ENCODE measurements at places on chromosomes 5 and 9.
A peak's percentile ranks its signal among the peaks of the same experiment; 100 is the strongest.

GRCh38 chr9:89358376-89358916 lies 40.1 kb downstream of the SECISBP2 start:
- no peak for DNase-seq

DNA sequence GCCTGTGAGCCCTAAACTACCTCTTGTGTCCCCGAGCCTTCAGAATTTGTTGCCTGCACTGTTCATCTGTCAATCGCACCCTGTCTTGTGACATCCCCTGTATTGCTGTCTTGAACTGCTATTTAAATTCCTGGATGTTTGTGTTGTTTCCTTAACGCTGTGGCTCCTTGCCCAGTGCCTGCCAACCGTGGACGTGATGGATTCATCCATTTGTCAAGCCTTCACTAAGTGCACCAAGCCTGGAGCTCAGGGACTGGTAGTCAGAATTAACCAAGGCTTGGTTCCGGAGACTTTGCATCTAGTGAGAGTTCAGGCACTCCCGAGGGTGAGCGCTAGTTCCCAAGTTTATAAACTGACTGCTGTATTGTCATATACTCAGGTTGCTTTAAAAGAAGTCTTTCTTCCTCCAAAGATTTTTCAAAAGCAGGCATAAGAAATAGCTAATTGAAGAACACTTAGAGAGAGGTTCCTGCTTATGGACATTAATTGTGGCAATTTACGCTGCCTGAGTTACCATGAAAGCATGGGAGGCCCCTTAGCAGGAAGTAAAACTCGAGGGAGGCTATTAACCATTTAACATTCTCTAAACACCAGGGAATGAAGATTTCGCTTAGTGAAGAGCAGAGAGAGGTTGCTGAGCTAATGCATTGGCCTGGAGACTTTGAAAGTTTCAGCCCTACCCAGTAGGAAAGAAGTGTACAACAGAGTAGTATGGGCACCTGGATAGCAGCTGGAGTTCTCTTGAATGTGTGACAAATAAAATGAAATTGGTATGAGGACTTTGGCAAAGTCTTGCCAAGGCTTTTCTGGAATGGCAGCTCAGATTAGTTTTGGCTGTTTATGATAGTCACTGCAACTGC lies 29.0 kb downstream of the RGS3 start:
- peak; percentile 81 for DNase-seq

DNA sequence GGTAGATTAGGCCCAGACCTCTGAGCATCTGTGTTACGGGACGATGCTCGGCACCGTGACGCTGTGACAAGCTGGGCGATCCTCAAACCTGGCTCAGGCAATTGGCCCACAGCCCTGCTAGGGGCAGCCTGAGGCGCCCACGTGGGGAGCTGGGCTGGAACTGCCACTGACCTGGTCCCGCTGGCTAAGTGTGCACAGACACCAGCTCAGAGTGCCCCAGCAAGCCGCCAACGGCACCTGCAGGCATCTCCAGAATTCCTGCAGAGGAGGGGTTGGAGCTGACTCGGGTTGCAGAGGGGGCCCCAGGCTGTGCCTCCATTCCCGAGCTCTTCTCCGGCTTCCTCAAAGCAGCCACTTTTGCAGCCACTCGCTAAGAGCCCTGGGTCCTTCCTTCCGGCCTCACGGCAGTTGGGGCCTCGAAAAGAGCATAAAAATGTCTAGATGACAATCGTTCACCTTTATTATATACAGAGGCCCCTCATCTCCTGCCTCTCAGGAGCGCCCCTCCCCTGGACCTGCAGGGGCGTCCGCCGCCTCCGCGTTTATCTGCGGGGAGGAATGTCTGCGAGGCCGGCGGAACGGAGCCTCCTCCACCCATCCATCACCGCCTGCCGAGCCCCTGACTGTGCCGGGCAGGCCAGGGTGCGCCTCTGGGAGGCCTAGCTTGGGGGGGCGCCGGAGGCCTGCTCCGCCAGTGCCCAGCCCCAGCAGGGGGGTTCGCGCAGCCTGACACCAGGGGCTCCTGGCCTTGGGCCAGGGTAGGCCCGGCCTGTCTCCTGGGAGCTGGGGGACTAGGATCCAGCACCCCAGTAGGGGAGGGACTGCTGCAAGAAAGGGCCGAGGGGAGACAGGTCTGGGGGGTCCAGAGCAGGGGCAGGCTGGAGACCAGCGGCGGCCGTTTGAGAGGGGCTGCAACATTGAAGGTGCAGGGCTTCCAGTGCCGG lies 144.9 kb downstream of the BARX1 start:
- DNase-seq, result no peak

- no peak for DNase-seq
Observed at GRCh38 chr9:18761742-18762300, 271.2 kb downstream of the SAXO1 start.

GRCh38 chr5:6752236-6752635 lies 39.0 kb downstream of the TENT4A start:
- no peak for DNase-seq

DNA sequence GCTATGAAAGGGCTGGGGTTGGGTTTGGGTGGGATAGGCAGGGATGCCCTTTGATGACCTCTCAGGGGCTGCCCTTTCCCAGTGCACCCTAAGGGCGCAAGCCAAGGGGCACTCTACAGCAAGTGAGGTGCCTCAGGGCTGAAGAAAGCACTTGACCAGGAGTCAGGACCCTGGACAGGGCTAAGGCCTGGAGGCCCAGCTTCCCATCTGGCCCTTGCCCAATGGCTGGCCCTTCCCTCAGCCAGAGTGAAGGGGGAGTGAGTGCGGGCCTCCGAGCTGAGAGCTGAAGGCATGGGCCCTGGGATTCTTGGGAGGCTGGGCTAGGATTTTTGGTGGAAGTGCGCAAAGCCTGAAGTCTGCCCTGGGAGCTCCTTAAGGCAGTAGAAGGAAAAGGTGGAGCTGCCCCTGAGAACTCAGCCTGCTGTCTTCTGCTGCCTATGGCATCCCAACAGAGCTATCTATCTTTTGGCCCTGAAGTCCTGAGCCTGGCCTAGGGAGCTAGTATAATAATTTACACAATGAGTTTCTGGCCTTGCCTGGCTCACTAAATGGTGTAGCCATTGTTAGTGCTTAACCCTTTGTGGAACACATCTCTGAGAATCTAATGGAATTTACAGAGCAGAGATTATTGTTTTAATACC lies 16.4 kb downstream of the JADE2 start:
- no peak for DNase-seq

GRCh38 chr5:160638161-160638742 lies 213.8 kb downstream of the ATP10B start:
- no peak for DNase-seq

GRCh38 chr5:80764786-80765185 lies 110.0 kb upstream of the DHFR start:
- DNase-seq, result no peak

- DNase-seq, result peak; percentile 95
Observed at GRCh38 chr5:139462586-139463276, at the start of gene ECSCR. TSS of gene ECSCR (minus strand) at chr5:139462743. CDS start at chr5:139462670, 73 bp downstream.

GRCh38 chr9:13816837-13817236 lies 497.1 kb downstream of the NFIB start:
- no peak for DNase-seq

DNA sequence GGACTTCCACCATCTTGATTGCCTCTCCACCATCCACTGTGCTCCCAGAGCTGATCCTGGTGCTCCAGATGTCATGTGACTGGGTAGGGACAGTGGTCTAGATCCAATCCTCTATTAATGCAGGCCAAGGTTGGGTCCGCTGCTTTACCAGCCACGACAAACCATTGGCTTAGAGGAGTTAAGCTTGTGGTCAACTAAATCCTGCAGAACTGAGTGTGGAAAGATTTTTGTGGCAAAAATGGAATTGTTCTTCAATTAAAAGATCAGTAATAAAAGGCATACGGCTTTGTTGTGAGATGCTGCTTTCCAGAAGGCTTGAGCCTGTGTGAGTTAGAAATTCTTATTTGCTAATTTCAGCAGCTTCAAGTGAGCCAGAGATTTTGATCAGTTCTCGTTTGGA lies 30.7 kb downstream of the SLC1A3 start:
- no peak for DNase-seq

- no peak for DNase-seq
Observed at GRCh38 chr5:78472469-78473106, 112.2 kb downstream of the SCAMP1 start.

DNA sequence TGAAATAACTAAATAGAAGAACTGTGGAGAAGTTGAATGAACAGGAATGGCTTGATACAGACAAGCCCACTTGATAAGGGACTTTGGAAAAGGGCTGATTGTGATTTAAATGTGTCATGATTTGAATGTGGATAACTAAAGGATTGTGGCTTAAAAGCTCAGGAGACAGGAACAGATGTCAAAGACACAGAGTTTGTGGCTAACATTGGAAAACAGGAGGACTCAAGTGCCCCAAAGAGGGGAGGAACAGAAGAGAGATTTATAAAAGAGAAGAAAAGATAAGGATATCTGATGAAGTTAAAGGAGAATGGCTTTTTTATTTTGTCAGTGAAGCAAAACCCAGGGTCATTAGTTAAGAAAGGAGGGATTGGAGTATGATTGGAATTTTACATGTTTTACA lies 124.2 kb upstream of the TRPM3 start:
- DNase-seq, result no peak

- DNase-seq, result no peak
Observed at GRCh38 chr5:178695556-178695955, 34.9 kb downstream of the ZNF354A start.

DNA sequence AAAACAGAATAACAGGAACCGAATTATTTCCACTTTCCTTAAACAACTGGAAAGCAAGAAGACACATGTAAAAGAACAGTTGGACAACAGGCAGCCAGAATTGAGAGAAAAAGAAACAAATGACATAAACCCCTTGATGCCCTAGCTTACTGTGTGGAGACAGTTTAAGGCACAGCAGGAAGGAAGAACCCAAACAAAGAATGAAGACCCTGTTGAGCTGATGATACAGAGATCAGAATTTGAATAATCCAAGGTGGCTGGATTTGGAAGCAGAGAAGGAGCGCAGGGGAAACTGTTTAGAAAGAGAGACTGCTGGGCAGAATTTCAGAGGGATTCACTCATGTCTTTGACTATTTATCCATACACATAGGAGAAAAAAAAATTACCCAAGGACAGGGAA lies 316.3 kb upstream of the POU5F2 start:
- no peak for DNase-seq

DNA sequence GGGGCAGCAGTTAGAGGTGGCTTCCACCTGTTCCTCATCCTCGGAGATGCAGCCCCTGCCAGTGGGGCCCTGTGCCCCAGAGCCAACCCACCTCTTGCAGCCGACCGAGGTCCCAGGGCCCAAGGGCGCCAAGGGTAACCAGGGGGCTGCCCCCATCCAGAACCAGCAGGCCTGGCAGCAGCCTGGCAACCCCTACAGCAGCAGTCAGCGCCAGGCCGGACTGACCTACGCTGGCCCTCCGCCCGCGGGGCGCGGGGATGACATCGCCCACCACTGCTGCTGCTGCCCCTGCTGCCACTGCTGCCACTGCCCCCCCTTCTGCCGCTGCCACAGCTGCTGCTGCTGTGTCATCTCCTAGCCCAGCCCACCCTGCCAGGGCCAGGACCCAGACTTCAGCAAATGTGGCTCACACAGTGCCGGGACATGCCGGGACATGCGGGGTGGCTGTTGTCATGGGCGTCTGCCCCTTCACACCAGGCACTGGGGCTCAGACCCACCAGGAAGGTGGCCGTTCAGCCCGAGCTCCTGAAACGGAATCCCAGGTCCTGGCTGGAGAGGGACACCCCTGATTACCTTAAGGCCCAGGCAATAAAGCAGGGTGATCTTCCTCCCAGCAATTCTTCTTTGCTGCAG lies 841 bp downstream of the CYSRT1 start:
- DNase-seq, result no peak

GRCh38 chr5:145834917-145835847 lies at the start of gene PRELID2:
TSS of gene PRELID2 (minus strand) at chr5:145835342. CDS start at chr5:145835251, 91 bp downstream.
- DNase-seq, result peak; percentile 74

GRCh38 chr5:78364005-78364404 lies 3.6 kb downstream of the SCAMP1 start:
- DNase-seq, result no peak

GRCh38 chr5:149201121-149201637 lies 59.9 kb downstream of the ABLIM3 start:
- no peak for DNase-seq

- DNase-seq, result no peak
Observed at GRCh38 chr5:6567068-6567467, 65.8 kb downstream of the NSUN2 start.

DNA sequence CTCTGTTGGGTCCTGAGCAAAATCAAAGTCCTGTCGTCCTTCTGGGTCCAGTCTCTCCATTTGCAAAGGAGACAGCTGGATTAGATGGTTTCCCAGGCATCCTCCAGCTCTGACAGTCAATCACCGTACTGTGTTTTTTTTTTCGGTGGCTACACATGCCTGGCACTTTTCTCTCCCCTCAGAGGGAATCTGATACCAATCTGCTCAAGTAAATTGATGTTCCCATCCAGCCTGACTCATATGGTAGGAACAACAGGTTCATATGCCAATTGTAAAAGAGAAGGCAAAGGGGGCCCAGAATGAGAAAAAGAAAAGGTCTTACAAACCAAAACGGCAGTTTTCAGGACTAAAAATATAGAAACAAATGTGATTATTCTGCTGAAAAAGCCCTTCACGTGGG lies 1.2 kb downstream of the FBXO10 start:
- DNase-seq, result no peak

DNA sequence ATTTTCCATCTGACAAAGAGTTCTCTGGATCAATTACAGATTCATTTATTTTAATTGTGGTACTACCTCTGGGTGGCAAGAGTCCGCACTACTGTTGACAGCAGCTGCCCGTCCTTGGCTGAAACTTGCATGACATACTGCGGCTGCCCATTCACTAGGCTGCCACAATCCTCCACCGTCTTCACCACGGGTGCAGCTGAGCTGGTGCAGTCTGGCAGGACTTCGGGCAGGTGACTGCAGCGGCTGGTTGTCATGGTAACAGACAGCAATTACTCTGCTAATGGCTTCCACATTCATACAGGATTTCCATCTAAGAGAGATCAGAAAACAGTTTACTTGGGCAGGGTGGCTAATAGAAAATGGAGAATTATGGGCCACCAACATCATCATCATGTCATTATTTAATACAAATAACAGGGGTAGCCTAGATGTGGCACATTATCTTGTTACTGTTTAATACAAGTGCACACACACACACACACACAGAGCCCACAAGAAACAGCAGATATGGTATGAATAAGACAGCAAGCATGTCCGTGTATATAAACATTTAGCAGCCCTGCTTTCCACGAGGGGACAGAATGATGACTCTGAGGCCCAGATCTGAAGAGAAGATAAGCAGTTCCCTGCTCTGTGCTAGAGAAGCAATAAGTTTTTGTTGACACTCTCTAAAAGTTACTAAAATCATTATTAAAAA lies 112.3 kb downstream of the MARCHF3 start:
- DNase-seq, result peak; percentile 48

DNA sequence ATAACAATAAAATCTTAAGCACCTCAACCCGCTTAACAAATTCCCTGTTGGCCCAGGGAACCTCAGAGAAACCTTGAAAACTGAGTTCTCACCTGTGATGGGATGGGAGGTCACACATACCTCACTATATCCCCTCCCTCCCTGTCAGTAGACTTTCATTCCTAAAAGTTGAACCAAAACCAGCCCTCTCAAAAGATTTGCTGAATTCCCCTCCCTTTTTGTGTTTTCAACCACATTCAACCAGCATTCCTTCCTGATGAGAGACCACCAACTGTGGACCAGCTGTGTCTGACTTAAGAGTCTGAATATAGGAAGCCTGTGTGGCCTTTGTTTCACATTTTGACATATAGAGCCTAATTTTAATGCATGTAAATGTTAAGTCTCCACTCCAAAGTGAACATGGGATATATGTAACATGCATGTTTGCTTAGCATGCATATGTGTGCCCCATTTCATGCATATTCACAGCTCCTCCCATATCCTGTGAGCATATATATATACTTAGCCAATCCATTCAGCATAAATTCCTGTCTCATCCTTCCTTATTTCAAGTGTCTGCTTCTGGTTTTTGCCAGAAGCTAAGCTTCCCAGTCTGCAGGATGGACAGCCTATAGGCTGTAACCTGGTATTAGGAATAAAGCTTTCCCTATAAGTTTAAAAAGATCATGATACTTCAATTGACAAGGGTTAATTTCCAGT lies 604.6 kb downstream of the PTPRD start:
- DNase-seq, result no peak

All from dermis microvascular lymphatic vessel endothelial cell (primary cell).